ENCODE measurements at places on chromosomes 7 and 10. TPM values are rescaled to one million over a fixed set of nuclear protein-coding genes. Genes with fewer than 3 reads are reported as not detected.
A peak's percentile ranks its signal among the peaks of the same experiment; 100 is the strongest.

GRCh38 chr7:26346611-26347203 is 55.0 kb downstream of the SNX10 start:
- DNase-seq = no peak

DNA sequence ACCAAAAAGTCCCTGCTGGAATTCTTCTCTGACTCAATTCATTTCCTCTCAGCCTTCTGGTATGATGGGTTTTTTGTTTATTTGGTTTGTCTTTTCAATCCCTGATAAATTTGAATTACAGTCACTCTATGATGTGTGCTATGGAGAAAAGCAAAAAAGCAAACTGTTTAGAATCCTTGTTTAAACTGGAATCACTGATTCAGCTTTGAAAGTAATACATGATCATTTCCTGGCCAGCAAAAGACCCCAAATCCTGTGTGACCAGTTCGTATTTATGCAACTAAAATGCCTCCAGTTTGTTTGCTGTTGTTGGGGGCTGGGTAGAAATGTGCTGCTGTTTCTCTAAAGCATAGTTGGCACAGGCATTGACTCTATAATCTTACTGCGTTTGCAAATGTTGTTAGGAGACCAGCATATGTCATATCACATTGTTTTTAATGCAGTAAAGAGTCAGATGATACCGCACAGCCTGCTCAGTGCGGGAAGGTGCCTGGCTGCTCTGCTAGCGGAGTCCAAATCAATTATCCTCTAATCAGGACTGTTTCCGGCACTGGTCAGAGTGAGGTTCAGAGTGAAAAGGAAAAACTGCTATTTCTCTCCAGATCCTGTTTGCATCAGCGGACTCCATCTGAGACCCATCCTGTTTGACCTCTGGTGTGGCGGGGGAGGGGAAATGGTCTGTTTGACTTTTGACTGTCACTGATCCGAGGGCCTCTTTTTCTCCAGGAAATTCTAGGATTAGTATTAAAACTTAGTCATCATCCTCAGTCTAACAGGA is 40.6 kb upstream of the ADD3 start:
- peak; percentile 42 for DNase-seq

DNA sequence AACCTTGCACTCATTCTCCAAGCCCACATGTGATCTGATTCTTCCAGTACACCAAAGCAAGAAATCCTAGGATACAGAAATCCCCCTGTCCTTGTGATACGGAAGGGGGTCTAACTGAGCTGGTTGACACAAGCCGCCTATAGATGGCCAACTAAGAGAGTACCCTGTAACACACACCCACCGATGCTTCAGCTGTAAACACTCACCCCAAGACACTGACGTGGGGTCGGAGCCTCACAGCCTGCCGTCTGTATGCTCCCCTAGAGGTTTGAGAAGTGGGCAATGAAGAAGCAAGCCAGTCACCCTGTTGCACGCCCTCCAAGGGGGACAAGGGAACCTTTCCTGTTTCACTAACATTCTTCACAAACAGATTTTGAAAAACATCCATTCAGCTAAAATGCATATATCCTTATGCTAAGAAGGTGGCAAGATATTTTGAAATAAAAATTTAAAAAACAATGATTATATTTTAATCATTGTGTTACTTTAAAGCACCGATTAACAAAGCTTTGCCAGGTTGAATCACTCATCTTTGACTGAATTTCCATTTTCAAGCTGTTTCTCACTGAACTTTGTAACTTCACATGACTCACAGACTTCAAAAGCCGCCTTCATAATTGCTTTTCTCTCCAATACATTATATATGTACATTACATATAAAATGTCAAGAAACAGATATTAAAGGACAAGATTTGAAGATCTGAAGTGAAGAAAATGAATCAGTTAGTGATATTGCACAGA is 329.3 kb downstream of the ARL4A start:
- DNase-seq = no peak

DNA sequence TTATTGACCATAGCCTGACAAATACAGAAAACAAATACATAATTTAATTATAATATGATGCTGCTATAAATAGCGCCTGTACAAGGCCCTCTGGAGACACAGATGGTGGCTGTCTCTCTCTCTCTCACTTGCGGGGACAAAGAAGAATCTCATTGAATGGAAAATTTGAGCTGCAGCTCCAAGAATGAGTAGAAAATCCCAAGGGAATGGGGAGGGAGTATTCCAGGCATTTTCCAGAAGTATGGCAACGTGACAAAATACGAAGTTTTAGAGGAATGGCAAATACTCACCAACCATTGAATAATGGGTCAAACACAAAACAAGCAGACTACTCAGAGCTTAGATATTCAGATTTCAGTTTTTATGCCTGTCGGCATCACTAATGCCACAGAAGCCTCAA is 179.9 kb downstream of the NRP1 start:
- DNase-seq = no peak

- no peak for DNase-seq
Observed at GRCh38 chr10:122492999-122493481, 31.7 kb downstream of the HTRA1 start.

- peak; percentile 70 for DNase-seq
Observed at GRCh38 chr7:5429253-5429856, 5.7 kb upstream of the TNRC18 start.

DNA sequence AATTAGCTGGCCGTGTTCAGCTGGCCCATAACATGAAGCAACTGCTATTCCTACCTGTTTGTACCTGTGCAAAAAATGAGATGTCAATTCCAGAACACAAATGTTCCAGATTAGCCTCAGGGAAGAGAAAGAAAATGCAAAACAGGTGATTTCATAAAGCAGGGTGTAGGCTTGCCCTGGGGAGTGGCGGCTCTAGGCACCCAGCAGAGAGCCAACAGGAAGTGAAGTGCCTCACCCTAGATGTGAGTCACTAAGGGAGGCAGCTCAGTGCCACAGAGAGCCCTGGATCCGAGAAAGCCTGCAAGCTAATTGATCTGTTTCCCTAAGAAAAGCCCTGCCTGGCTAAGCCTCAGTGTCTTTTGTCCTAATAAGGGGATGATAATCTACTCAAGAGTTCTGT is 240.0 kb downstream of the ARHGAP21 start:
- peak; percentile 44 for DNase-seq

- no peak for DNase-seq
Observed at GRCh38 chr7:128247640-128248194, 6.6 kb downstream of the LEP start.

GRCh38 chr7:158259141-158259540 is 328.5 kb downstream of the PTPRN2 start:
- DNase-seq = no peak

DNA sequence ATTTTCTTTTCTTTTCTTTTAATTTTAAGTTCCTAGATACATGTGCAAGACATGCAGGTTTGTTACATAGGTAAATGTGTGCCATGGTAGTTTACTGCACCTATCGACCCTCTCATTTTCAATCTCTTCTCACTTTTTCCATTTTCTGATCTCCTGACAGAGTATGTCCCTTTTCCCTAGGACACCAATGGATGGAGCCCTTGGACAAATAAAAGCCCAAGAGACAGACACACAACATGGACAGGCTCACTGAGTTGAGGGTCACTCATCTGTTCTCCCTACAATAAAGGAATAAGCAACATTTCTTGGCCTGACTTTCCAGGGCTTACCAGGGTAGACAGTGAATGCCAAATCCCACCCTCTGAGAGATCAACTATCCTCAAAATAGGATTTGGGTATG is 15.2 kb upstream of the UBE2D1 start:
- no peak for DNase-seq

- DNase-seq = peak; percentile 75
Observed at GRCh38 chr7:44580945-44581878, 819 bp downstream of the TMED4 start.

DNA sequence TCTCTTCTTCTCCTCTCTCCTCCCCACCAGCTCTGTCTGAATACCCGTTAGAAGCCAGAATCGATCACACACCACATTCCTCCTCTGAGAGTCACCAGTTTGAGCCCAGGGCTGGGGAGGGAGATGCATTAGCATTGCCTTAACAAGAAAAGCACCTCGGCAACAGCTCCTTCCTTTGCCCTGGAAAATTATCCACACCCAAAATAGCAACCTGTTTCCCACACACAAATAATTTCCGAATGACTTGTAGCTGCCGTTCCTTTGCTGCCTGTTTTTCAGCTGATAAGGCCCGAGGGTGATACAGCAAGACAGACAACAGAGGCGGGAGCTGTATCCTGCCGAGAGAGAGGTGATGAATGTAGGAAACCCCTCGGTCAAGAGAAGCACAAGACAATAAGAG is 91.3 kb downstream of the CPXM2 start:
- no peak for DNase-seq

GRCh38 chr7:91352091-91352490 is 87.9 kb downstream of the FZD1 start:
- DNase-seq = no peak

- DNase-seq = peak; percentile 80
Observed at GRCh38 chr7:120164-120991, 72.0 kb upstream of the FAM20C start.

- DNase-seq = no peak
Observed at GRCh38 chr7:1995426-1995825, 237.3 kb downstream of the MAD1L1 start.

GRCh38 chr7:7790041-7790741 is 71.8 kb upstream of the RPA3 start:
- no peak for DNase-seq

GRCh38 chr7:138349841-138350700 is 110.0 kb upstream of the TRIM24 start:
- no peak for DNase-seq

DNA sequence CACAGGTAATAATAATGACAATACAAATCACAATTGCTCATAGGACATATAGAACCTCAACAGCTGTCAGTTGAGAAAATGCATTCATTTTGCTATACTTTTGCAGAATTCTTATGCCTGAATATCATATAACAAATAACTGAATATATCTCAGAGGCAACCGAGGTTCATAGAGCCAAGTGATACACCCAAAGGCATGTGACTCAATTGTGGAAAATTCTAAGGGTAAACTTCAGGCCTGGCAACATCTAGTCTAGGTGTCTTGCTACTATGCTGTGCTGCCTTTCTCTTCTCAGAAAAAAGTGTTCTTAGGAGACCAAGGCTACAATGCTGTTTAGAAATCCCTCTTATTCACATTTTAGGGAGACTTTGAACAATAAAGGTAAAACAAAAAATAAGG is 270.7 kb downstream of the BAMBI start:
- no peak for DNase-seq

DNA sequence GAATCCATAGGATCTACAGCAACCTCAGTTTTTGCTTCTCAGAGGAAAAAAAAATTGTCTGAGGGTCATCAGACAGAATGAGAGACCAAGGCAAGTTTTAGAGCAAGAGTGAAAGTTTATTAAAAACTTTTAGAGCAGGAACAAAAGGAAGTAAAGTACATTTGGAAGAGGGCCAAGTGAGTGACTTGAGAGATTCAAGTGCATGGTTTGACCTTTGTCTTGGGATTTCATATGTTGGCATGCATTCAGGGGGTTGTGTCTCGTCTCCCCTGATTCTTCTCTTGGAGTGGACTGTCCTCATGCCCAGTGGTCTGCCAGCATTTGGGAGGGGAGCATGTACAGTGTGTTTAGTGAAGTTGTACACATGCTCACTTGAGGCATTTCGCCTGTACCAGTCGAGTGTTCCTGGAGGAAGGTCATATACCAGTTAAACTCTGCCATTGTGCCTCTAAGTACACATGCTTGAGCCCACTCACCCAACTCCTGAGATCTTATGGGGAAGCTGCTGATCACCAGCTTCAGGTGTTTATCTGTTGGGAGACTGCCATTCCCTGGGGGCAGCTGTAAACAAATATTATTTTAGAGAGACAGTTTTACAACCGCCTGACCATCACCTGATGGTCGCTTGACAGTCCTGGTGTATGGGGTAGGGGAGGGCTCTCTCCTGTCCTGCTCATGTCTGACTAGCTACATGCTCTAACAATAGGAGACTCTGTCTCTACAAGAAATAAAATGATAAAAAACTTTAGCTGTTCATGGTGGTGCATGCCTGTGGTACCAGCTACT is 109.4 kb downstream of the EEPD1 start:
- no peak for DNase-seq

The HTRA1 gene
- 99.4 TPM for total RNA-seq

The EBLN1 gene
- total RNA-seq = not detected

The AZGP1 gene
- total RNA-seq = 1.6 TPM

The RNF32 gene
- total RNA-seq = 1.1 TPM

The TUBB8 gene
- total RNA-seq = 0.50 TPM

The OR2A12 gene
- total RNA-seq = not detected

The PLEKHS1 gene
- not detected for total RNA-seq

All from thyroid gland (tissue), 4 donors.